ENCODE measurements at places on chromosomes 4 and X. TPM values are rescaled to one million over a fixed set of nuclear protein-coding genes. Genes with fewer than 3 reads are reported as not detected.

SOX3 gene
- total RNA-seq: not detected

AWAT2 gene
- not detected for total RNA-seq

ASB12 gene
- total RNA-seq: not detected

DNA sequence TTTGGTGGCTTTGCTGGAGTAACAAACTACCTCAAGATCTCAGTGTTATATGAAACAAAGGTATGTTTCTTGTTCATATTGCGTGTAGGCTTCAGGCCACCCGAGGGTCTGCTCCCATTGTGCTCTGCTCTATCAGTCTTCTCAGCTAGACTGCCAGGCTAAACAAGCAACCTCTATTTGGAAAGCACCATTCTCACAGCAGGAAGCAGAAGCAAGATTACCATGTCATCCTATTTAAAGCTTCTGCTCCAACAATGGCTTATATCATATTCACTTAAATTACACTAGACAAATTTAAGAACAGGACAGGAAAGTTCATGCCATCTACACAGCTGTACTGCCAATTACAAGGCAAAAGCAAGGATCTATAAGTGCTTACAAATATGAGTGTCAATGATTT lies 385.8 kb downstream of the PPARGC1A start:
- DNase-seq: no peak

GRCh38 chrX:106963111-106963510 lies 36.9 kb downstream of the MORC4 start:
- no peak for DNase-seq

GRCh38 chrX:139554376-139554775 lies 23.8 kb downstream of the F9 start:
- DNase-seq: no peak

GRCh38 chrX:141733371-141733770 lies 34.8 kb upstream of the SPANXD start:
- no peak for DNase-seq

- DNase-seq: no peak
Measured at GRCh38 chr4:130484826-130485225, 1388.9 kb downstream of the C4orf33 start.

GRCh38 chr4:157885811-157886210 lies 287.0 kb downstream of the GASK1B start:
- DNase-seq: no peak

DNA sequence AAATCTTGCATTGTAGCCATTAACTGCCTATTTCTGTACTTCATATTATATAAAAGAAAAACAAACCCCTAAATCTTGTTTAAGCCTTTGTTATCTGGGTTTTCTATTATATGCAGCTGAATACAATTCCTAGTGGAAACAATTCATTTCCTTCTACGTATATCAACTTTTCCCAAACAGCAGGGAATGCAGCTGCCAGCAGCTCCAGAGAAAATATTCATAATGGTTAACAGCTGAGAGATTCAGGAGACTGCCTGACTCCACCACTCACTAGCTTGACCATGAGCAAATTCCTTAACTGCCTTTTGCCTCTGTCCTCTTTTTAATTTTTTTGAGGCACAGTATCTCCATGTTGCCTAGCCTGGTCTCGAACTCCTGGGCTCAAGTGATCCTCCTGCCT lies 146.2 kb downstream of the SPATA18 start:
- DNase-seq: no peak

GRCh38 chr4:54643958-54644751 lies 13.6 kb upstream of the KIT start:
- DNase-seq: no peak
